ENCODE measurements at places on chromosomes 16 and 17.

- no peak for DNase-seq
Observed at GRCh38 chr17:1629504-1630310, 1.1 kb upstream of the SLC43A2 start.

GRCh38 chr16:49961089-49961488 is 63.9 kb upstream of the CNEP1R1 start:
- no peak for DNase-seq

DNA sequence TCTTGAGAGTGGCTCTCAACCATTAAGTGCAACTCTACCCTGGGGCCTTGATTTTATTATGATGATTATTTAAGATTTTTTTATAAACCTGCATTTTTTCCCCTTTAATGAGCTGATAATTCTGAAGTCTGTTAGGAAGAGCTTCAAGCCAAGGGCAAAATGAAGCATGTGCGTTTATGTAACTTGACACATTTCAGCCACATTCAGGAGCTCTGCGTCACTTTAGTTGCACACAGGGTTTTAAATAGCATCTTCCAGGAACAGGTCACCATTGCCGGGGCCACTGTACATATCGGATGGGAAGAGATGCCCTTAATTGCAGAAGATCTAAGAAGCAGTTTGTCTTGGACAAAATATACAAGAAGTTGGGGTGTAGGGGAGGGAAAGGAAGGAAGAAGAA is 89.6 kb downstream of the BMERB1 start:
- DNase-seq: no peak

DNA sequence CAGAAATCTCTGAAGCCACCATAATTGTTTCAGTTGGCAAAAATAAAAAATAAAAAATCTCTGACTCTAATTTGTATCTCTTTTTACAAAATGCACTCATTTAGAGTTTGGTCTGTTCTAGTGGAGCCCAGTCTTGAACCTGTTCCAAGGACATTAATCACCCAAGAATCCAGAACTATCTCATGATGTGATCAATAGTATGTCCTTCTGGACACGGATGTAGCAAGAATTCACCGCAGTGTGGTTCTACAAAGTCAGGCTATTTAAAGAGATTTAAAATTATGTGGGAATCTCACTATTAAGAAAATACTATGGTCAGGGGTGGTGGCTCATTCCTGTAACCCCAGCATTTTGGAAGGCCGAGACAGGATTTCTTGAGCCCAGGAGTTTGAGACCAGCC is 21.8 kb upstream of the ANKFN1 start:
- DNase-seq: no peak

DNA sequence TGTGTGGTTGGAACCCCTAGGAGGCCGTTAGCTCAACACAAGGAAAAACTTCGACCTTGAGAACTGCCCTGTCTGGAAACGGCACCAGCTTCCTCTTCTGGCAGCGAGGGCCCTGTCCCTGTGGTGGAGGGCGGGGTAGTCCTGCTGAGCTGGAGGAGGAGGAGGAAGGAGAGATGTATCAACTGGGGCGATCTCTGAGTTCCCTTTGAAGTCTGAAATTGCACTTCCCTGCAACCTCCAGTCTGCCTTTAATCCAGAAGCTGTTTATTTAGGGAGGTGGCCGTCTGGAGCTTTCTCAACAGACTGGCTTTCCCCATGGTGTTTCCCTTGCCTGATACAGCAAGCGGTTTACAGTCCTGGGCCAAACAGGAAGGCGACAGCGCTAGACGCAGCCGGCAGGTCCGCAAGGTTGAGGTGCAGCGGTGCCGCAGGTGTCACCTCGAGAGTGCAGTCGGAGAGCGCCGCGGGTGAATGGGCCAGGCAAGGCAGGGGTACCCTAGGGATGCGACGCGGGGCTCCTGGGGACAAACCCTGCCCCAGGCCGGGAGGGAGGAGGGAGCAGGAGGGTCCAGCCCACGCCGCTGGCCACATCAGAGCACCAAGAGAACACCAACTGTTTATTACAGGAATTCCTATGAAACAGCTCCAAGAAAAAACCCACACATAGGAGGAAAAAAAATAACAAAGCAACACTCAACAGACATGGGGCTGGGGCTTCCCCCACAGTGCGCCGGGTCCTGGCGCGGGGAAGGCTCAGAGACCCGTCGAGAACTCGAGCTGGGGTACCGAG is 11.4 kb upstream of the MRPS23 start:
- DNase-seq: no peak

GRCh38 chr16:64121473-64121872 is 1000.4 kb downstream of the CDH11 start:
- DNase-seq: no peak

GRCh38 chr17:67466251-67466796 is 89.2 kb downstream of the PITPNC1 start:
- DNase-seq: no peak

DNA sequence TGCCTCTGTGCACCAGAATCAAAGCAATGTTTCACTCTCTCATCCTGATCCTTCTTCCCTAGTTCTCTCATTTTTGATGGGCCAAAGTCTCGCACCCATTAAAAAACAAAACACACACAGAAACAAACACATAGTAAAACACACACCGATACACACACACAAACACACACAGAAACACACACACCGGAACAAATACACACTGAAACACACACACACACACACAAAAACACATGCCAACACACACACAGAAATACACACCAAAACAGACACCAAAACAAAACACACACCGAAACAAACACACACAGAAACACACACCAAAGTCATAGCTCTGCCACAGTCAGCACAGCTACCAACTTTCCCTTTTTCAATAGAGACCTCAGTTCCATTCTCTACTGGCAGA is 8.6 kb downstream of the HSPB9 start:
- no peak for DNase-seq

GRCh38 chr16:66478733-66479511 is 51.8 kb downstream of the BEAN1 start:
- DNase-seq: no peak

Data from cerebellar nuclear complex (tissue), 1 donor.